Stimulated activated CD4-positive, alpha-beta T cell treated with anti-CD3 and anti-CD28 coated beads, Interleukin-15, amount 100 ng/mL, for 48 hours (primary cell): ENCODE measurements at places on chromosomes 2 and 18.

- no peak for DNase-seq
Observed at GRCh38 chr2:30722936-30723725, 84.1 kb downstream of the CAPN13 start.

DNA sequence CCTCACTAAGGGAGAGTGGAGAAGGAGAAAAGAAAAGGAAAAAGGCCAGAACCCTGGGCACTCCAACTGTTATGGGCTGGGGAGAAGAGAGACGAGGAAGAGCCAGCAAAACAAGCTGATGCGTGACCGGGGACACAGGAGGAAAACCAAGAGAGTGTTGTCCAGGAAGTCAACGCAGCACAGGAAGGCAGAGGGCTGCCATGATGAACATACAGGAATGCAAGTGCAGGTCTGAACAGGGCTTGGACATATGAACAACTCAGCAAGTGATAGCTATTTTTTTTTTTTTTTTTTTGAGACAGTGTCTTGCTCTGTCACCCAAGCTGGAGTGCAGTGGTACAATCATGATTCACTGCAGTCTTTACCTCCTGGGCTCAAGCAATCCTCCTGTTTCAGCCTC, 28.4 kb downstream of the SIX3 start:
- DNase-seq = no peak

GRCh38 chr18:69951182-69951581, 3.5 kb upstream of the CD226 start:
- DNase-seq = no peak

- no peak for DNase-seq
Observed at GRCh38 chr18:42196651-42197050, 241.6 kb downstream of the PIK3C3 start.

DNA sequence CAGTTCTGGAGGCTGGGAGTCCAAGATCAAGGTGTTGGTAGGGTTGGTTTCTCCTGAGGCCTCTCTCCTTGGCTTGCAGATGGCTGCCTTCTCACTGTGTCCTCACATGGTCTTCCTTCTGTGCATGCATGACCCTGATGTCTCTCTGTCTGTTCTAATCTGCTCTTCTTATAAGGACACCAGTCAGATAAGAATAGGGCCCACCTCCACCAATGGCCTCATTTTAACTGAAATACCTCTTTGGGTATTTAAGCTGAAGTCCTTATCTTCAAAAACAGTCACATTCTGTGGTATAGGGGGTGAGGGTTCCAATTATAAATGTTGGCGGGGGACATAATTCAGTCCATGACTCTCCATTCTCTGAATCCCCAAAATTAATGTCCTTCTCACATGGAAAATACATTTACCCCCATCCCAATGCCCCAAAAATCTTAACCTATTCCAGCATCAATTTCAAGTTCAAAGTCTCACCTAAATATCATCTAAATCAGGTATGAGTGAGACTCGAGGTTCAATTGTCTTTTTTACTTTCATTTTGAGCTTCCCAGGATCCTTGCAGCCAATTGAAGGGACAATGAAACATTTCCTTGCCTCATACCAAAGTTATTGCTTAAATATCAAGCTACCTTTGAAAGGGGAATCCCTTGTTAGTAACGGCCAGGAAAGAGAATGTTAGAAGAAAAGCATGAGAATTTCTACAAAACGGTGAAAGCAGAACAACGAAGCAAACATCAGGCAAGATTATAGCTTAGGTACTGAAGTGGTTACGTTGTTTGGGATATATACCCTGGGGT, 20.6 kb upstream of the CNOT11 start:
- DNase-seq = no peak

DNA sequence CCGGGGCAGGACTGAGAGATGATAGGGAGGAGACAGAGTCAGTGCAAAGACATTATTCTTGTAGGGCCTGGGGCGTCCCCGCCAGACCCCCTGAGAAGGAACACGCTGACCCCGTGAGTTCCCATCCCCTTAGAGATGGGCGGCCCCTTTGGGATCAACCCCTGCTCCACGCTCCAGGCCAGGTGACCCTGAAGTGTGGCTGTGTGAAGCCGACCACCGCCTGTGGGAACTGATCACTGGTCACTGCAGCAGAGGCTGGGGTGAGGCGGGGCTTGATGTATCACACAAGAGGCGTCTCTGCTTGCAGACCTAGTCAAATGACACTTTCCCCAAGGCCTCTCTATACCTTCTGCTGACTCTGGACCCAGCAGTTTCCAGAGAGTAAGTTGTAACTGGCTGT, 157.4 kb upstream of the TWIST2 start:
- no peak for DNase-seq

- no peak for DNase-seq
Observed at GRCh38 chr18:66129248-66129647, 378.4 kb downstream of the CDH7 start.

GRCh38 chr2:212359425-212360067, 179.1 kb downstream of the ERBB4 start:
- no peak for DNase-seq

DNA sequence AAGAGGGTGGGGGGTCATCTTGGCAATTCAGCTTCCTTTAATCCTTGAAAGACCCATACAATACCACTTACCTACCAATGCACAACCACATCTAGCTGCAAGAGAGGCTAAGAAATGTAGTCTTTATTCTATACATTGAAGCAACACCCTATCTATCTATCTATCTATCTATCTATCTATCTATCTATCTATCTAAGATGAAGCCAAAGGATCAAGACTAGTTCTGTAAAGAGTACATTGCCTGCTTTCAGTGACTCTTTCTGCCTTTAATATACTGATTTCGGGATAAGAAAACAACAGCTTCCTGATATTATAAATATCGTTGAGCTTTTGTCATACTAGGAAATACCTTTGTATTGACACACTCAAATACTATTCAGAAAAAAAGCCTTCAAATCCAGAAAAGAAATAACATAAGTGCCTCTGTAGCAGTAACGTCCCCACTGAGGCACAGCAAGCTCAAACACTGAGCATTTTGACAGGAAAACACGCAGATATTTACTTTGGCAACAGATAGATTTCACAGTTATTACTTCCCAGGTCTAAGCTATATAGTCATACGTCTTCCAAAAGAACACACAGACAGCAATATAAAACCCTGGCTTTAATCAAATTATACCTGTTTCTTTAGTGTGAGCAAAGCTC, 139.4 kb upstream of the SERTAD2 start:
- no peak for DNase-seq
